ENCODE measurements at places on chromosomes 2 and 18. TPM values are rescaled to one million over a fixed set of nuclear protein-coding genes. Genes with fewer than 3 reads are reported as not detected.

The REG3A gene
- total RNA-seq, result not detected

DNA sequence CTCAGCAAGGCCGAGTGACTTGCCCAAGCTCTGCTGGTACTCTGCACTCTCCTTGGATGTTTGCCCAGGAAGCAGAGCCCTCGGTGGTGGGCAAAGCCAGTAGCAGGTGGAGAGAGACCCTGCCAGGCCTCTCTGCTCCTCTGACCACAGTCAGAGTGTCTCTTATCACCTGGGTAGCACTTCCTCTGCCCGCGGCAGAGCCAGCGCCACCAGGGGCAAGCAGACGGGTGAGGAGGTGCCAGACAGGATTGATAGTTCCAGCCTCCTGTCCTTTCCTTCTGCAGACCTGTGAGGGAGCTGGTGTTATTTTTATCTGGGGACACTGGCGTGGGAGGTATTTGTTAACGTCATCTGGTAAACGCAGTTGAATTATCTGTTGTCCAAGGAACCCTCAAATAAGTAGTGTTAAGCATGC, 152.9 kb downstream of the SMAD7 start:
- no peak for DNase-seq

DNA sequence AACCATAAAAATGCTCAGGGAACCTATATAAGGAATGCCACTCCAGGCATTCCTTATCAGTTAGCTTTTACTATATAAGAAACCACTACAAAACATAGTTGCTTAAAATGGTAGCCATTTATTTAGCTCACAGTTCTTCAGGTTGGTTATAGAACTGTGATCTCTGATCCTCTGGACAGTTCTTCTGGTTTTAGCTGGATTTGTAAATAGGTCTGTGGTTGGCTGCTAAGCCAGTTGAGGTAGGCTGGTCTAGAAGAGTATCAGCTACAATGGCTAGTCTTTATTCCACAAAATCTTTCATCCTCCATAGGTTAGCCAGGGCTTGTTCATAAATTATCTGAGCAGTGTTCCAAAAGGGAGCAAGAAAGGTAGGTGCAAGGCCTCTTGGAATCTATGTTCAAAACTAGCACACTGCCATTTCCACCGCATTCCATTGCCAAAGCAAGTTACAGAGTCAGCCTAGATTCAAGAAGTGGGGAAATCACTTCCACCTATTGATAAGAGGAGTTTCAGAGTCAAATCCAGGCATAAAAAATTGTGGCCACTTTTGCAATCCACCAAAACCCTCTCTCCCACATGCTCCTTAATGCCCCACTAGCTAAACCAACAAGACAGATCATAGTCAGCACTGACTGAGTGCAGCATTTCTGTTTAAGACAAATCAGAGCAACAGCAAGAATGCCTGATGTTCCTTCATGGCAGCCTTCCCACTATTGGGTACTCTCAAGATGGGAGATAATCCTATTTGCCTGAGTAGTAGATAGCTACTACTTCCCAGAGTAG, 146.4 kb downstream of the IRS1 start:
- no peak for DNase-seq

DNA sequence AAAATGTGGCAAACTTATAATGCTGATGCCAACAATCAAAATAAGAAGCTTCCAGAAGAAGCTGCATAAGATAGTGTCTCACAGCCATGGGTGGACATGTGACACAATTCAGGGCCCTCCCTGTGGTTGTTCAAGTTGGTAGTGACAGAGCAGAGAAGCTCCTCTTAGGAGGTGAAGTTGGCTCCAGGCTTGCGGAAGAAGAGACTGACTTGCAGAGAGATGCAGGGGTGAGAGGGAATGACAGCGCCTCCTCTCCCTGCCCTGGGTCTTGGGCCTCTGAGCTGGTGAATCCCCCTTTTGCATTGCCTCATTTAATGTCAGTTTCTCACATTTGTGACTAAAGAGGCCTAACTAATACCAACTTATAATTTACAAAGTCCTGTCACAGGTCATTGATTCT, 23.0 kb upstream of the RHOB start:
- no peak for DNase-seq

GRCh38 chr2:174121175-174121574, 127.2 kb downstream of the OLA1 start:
- peak; percentile 42 for DNase-seq

DNA sequence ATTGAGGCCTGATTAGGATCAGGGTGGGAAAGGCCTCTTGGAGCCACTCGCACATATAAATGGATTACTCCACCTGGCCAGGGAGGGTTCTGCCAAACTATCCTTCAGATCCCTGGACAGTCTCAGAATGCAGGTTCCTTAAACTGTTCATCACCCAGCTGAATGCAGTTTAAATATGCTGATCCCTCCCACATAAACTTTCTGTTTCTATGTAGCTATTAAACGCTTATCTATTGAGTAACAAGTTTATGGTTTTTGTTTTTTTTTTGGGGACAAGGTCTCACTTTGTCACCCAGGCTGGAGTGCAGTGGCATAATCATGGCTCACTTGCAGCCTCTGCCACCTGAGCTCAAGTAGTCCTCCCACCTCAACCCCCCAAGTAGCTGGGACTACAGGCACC, 1.9 kb downstream of the CAD start:
- no peak for DNase-seq

DNA sequence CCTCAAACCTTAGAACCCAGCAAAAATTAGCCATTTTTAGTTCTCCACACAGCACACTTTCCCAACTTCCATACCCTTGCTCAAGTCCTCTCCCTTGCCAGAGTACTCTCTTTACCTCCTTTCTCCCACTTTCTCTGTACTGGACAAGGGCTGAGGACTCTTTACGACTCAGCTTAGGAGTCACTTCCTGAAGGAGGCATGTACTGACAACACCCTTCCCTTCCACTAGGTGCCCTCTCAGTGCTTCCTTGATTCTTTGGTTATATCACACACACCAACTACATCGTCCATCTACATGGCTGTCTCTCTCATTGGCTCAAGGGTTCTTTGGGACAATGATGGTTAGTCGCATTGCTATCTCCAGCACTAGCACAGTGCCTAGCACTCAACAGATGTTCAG, 5.2 kb upstream of the C18orf63 start:
- DNase-seq, result peak; percentile 8

DNA sequence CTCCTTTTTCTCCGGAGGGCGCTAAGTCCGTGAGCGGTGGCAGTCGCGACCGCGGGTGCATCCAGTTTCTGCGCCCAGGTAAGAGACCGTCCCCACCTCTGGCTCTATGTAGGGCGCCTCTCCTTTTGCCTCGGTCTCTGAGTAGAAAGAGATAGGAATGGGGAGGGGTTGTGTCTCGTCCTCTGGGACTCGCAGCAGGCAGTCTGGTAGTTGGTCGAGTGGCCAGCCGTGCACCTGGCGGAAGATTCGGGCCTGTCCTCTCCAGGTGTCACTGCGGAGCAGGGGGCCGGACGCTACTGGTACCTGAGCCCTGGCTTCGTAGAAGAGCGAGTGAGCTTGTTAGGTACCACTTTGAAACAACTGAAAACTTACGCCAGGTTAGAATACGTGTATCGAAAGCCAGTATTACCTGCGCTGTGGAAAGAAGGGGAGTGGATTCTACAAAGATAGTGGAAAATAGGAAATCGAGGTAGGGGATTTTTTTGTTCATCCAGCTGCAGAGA, 403 bp downstream of the MAP2 start:
- DNase-seq, result peak; percentile 11

DNA sequence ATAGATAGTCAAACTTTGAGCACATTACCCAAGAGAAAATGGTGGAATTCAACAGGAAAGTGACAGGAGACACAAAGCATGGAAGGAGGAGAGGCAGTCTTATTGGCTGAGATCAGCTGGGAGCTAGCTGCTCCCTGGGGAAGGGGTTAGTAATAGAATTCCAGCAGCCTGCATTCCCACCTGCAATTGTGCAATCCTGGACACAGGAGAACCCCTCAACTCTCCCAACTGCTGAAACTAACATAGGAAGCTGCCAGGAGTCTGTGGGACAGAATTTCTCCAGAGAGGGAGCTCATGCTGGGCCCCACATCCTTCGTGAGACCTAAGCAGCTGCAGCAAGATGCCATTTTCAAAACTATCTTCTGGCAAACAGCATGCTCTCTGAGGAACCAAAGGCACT, 69.8 kb upstream of the ACVR1C start:
- DNase-seq, result no peak

GRCh38 chr2:45750484-45750883, 99.0 kb downstream of the PRKCE start:
- DNase-seq, result no peak

GRCh38 chr18:6601241-6601640, 128.3 kb upstream of the ARHGAP28 start:
- no peak for DNase-seq

GRCh38 chr2:2568411-2568810, 237.3 kb upstream of the MYT1L start:
- no peak for DNase-seq

DNA sequence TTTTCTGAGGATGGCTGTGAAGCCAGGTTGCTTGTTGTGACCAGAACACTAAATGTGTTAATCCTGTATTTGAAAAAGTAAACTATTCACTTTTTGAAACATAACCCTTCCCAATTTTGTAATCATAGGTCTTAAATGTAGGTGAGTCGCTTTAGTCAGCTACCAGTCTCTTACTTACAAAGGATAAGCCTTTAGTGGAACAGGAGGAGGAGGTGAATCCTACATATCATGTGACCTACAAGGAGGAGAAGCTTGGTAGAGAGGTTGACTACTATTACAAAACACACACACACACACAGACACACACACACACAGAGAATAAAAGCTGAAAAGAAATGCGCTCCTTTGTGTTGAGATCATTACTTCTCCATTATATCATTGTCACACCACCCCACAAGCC, 59.9 kb upstream of the SPAG16 start:
- no peak for DNase-seq

GRCh38 chr18:29188760-29189159, 1011.8 kb upstream of the CDH2 start:
- DNase-seq, result no peak

The FIGN gene
- 6.6 TPM for total RNA-seq

GRCh38 chr2:163213661-163214081, 375.1 kb upstream of the KCNH7 start:
- no peak for DNase-seq

GRCh38 chr18:21894619-21895367, 154.2 kb downstream of the MIB1 start:
- DNase-seq, result no peak

DNA sequence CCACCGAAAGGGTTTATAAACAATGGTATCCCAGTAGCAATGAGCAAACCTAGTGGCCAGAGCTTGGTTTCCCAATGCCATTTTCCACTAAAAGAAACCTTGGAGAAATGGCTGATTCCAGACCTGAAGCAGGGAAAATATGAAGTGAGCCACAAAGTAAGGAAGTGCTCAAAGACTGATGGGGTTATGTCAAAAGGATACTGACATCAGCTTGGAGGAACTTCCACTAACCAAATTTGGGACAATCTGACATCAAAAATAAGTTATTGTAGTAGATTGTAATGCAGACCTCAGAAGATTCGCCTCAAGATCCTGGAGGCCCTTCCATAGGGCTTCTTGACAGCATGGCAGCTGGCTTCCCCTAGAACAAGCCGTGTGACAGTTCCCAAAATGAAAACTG, 79.4 kb upstream of the SP3 start:
- no peak for DNase-seq

DNA sequence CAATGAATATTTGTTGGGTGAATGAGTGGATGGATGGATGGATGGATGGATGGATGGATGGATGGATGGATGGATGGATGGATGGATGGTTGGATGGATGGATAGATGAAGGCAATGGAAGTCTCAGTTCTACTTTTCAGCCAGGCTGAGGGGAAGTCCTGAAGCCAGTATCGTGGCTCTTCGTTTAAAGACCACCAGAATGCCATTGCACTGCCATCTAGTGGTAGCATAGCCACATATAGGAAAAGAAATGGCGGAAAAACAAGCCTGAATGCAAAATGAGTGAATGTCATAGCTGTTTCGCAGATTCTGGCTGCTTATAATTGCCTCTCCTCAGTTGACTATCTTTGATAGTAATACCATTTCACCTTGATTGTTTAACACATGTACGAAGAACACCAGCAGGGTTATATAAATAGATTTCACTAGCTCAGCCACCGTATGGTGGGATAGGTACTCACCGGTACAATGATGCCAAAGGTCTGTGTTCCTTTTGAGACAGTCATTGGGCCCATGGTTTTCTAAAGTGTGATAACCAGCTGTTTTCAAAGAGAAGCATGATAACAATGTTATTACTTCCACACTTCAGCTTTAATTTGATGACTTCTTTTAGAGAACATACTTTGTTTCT, 62.3 kb upstream of the GREB1L start:
- peak; percentile 50 for DNase-seq

DNA sequence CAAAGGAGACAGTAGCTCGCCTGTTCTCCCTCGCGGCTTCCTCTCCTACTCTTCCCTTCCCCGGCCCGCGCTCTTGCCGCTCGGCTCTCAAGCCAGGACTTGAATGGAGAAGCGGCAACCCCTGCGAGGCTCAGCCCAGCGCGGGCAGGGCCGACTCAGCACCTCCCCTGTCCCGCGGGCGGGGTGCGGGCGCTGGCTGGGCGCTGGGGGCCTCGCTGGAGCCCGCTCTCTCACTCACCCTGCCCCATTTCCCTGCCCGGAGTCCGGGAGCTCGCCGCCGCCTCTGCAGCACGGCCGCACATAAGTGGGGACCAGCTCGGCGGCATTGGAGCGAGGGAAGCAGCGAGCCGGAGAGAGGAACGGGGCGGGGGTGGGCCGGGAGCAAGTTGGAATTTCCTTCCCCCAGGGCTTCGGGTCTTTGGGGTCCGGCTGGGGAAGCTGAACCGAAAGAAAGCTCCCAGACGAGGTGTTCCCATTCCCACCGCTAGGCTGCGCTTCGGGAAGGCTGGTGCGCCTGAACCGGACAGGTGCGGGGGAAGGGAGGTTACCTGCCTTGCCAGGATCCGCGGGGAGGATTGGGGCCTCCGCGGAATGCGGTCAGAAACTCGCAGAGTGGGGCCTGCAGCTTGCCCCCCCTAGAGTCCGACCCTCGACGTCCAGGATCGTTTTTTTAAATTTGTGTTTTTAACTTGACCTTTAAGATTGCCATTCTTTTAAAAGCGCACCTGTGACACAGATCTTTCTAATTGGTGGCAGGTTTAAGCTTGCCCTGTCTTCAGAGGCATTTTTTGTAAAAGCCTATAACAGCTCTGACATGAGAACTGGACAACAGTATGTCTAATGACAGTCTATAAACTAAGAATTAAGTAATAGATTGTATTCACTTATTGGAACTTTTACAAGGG, at the start of gene COBLL1:
COBLL1 (minus strand) TSS at position 105 of the 905 bp plus-strand sequence. CDS start 627 bp downstream, outside the sequence.
- peak; percentile 78 for DNase-seq

DNA sequence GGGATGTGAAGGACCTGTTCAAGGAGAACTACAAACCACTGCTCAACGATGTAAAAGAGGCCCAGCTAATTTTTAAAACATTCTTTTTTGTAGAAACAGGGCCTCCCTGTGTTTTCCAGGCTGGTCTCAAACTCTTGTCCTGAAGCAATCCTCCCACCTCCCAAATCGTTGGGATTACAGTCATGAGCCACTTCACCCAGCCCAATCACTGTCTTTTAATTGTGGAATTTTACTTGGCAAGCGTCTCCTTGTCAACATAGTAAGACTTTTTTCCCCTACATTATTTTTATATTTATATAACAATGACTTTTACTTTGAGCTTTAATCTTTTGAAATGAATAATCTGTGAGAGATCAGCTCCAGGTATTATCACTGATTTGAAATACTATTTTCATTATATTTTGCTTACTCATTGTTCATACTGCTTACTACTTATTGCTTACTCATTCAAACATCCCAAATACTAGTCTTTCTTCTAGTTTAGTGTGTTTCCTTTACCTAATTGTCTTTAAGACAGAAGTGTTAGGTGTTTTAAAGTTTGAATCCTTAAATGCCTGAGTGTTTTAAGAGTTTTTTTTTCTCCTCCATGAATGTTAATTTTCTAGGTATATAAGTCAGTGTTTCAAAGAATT, 48.9 kb downstream of the PTPN4 start:
- DNase-seq, result peak; percentile 49

The PLGLB1 gene
- 0.75 TPM for total RNA-seq

GRCh38 chr18:35331367-35332087, 12.7 kb downstream of the ZNF24 start:
- DNase-seq, result peak; percentile 65

Measured in endothelial cell of umbilical vein (primary cell).